Spleen (tissue), 13 donors: ENCODE measurements at places on chromosomes 1 and 21. TPM values are rescaled to one million over a fixed set of nuclear protein-coding genes. Genes with fewer than 3 reads are reported as not detected.

ENTREP3 gene
- total RNA-seq, result 15.6 TPM

GPR25 gene
- 0.80 TPM for total RNA-seq

SPATA6 gene
- total RNA-seq, result 21.2 TPM

DNM3 gene
- total RNA-seq, result 9.8 TPM

SPRR4 gene
- not detected for total RNA-seq

KDM1A gene
- total RNA-seq, result 37.2 TPM

OPTC gene
- total RNA-seq, result not detected

ANGEL2 gene
- total RNA-seq, result 34.6 TPM

FALEC gene
- total RNA-seq, result not detected
